ENCODE measurements at places on chromosomes 11 and 22. TPM values are rescaled to one million over a fixed set of nuclear protein-coding genes. Genes with fewer than 3 reads are reported as not detected.

DNA sequence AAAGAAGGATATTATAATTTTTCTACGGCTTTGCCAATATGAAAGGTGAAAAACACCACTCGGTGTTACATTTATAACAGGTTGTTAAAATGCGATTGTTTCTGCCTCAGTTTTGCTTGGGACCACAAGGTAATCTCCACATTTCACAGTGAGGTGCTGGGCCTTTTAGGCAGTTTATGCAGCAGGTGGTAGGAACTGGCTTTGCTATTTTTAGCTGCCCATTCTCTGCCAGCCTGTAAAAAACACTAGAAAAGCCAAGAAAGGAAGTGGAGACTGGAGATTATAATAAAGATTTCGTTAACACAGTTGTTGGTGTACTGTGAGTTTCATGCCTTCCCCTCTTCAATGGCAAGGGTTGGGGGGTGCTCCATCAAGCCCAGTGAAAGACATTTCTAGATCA is 8.0 kb upstream of the MRPL16 start:
- DNase-seq, result no peak

- no peak for DNase-seq
These were observed 627 bp downstream of the DNAJC4 start for GRCh38 chr11:64230985-64231365.

DNA sequence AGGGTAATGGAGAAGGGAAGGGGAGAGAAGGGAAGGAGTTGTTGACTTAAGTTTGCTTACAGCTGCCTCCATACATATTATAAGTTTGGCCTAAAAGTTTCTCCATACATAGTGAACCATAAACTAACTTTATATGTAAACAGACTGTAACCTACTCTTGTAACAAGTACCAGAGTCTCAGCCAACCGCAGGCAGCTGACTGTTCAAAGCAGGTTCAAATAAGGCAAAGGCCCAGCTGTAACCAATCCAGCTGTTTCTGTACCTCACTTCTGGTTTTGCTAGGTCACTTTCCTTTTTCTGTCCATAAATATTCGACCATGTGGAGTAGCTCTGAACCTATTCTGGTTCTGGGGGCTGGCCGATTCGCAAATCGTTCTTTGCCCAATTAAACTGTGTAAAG is 591.2 kb downstream of the INSC start:
- no peak for DNase-seq

- DNase-seq, result peak; percentile 62
These were observed 14.3 kb downstream of the NRIP3 start for GRCh38 chr11:8989453-8989852.

- DNase-seq, result no peak
These were observed 6.3 kb upstream of the OR56A4 start for GRCh38 chr11:6013042-6013441.

GRCh38 chr22:50729391-50730012 is 8.5 kb upstream of the ACR start:
- DNase-seq, result no peak

DNA sequence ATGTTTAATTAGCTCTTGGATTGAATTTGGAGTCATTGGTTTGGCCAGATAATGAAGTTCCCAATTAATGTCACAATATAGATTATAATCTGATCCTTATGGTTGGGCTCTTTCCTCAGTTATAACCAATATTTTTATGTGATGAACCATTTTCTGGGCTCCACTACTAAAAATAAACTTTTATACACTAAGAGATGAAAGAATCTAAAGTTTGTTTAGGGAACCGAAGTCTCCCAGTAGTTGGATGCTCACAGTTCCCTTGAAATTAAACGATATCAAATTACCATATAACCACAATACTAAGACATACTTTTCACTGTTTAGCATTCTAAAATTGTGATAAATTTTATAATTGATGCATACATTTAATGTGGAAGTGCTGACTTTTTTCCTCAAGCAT is 47.0 kb upstream of the ARHGAP42 start:
- no peak for DNase-seq

DNA sequence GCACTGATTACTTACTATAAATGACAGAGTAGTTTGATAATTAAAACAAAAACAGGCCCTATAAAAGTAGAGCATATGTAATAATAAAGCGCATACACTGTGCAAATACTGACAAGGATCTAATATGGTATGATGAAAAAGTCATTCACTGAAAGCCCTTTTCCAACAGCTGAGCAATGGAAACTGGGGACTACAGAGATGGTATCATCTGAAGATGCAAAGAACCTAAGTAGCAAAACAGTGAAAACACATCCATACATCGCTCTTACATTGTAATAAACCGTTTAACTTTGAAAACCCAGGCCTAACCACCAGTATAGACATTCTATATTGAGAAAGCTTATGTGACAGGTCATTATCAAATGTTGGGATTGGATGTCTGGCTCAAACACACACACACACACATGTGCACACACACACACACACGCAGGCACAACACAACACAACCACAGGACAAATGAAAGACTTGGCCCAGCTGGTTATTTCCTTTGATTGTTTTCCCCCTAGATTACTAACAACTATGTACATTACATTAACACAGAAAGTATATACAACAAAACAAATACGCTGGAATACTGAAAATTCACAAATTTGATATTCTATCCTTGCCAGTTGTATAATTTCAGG is 119.5 kb downstream of the APOL5 start:
- peak; percentile 15 for DNase-seq

- no peak for DNase-seq
These were observed 1.6 kb downstream of the HNRNPUL2 start for GRCh38 chr11:62725646-62726045.

DNA sequence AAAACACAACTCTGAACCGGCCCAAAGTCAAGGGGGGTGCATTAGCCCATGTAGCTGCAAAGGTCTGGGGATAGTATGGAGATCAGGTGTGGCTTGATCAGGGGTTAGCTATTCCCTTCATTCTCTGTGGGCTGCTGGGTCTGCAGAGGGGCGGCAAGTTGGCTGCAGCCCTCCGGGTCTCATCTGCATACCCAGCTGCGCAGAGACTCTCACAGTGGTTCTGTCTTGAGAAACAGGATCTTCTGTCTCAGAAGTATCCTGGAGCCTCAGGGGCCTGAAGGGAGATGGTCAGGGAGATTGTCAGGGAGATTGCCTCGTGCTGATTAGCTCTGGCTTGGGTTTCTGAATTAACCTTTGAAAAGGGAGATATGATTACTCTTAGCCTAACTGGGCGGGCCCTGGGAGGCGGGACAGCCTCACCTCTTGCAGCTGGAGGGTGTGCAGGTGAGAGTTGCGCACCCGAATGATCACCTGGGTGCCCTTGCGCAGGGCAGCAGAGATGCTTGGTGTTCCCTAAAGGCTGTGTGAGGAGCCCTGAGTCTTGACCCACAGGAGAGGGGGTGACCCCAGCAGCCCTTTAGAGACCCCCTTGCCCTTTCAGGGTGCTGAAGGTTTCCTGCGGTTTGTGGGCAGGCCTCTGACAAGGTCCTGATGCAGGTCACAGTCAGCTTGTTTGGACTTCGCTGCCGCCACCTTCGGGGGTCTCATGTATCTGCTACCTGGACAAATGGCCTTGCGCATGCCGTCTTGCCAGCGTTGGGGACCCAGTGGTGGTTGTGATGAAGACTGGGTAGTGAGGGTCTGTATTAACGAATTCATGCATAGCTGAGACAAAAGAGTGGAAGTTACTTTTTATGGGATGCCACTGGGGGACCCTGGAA is 7.3 kb downstream of the ARHGAP8 start:
- no peak for DNase-seq

- peak; percentile 42 for DNase-seq
These were observed at the start of gene DAGLA for GRCh38 chr11:61679893-61680621. Gene DAGLA, plus strand, starts transcription at chr11:61680391. Its CDS starts 39,765 bp downstream, at chr11:61720156.

DNA sequence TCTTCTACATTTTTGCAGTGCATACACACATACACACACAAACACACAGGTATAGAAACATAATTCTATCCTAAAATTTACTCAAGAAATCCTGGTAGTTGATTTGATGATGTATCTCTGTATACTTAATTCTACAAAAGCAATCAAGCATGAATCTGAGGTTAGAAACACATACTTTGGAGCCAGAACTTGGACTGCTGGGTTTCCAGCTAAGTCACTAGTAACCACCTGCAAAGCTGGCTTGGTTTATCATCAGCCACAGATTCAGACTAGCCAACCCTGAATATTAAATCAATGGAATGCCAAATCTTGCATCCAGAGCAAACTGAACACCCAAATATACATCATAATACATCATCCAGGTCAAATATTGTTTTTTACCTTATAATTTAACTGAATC is 24.8 kb upstream of the POU2AF2 start:
- peak; percentile 68 for DNase-seq

TRIM49 gene
- not detected for total RNA-seq

VWA5A gene
- total RNA-seq, result 22.3 TPM

NLRP14 gene
- total RNA-seq, result 0.17 TPM

TMPRSS13 gene
- total RNA-seq, result not detected

GGT5 gene
- under 0.01 TPM for total RNA-seq

DNAJB7 gene
- total RNA-seq, result not detected

SPTBN2 gene
- total RNA-seq, result 0.51 TPM

PNPLA5 gene
- total RNA-seq, result under 0.01 TPM

FBLN1 gene
- 209 TPM for total RNA-seq
